PC-9 (cell line): ENCODE measurements at places on chromosomes 3 and 15.

GRCh38 chr15:68623301-68623892, 44.6 kb downstream of the CORO2B start:
- H3K27ac ChIP-seq: no peak overlapping the region
- no peaks in the 10 kb centered on the region for H3K27me3 ChIP-seq
- DNase-seq: no peak
- no peaks in the 10 kb centered on the region for H3K4me1 ChIP-seq
- H3K4me3 ChIP-seq: no peak overlapping the region

GRCh38 chr3:43818229-43818628, 127.5 kb downstream of the ABHD5 start:
- no peaks in the 10 kb centered on the region for H3K36me3 ChIP-seq
- no peaks in the 10 kb centered on the region for H3K27me3 ChIP-seq
- no peak for DNase-seq
- H3K27ac ChIP-seq: no peak overlapping the region

- H3K4me1 ChIP-seq: no peaks in the 10 kb centered on the region
- no peak for DNase-seq
These were observed 169.5 kb downstream of the CADPS start for GRCh38 chr3:62705721-62706120.

GRCh38 chr15:67372986-67373675, 118.5 kb downstream of the IQCH start:
- no peak overlapping the region for H3K27ac ChIP-seq
- DNase-seq: no peak
- no peaks in the 10 kb centered on the region for H3K36me3 ChIP-seq
- H3K4me1 ChIP-seq: no peaks in the 10 kb centered on the region

DNA sequence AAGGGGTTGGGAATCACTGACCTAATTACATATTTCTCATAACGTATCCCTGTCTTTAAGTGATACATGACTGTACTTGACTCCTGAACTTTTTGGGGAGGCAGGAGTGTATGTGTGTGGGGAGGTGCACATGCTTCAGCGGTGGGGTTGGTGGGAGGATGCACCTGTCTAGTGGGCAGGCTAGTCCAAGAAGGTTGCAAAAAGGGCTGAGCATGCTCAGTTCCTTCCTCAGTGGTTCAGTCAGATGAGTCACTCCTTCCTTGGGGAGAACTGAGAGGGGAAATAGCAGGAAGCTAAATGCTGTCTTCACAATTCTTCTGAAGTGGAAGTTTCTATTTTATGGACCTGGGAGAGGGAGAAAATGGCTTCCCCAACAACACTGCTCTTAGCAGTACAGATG, 24.6 kb upstream of the AP4E1 start:
- no peak overlapping the region for H3K4me3 ChIP-seq
- no peaks in the 10 kb centered on the region for H3K27me3 ChIP-seq
- DNase-seq: no peak
- H3K36me3 ChIP-seq: no peaks in the 10 kb centered on the region
- peaks cover 30% of the 10 kb centered on the region for H3K4me1 ChIP-seq

DNA sequence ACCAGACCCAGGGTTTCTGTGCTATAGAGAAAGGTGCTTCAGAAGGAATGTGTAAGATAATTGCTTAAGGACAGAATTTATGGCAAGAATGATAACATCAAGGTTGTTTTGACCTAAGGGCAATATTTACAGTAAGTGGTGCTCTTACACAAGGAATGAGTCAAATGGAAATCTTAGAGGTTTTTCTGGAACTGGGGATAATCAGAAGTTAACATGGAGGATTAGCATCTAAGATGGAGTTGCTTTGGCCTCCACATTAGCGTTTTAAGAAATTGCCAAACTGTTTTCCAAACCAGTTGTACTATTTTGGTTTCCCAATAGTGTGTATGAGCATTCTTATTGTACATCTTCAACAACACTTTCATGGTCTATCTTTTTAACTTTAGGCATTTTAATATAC, 3.1 kb downstream of the WDR93 start:
- no peak for DNase-seq
- no peak overlapping the region for H3K27ac ChIP-seq
- H3K4me1 ChIP-seq: peaks cover 24% of the 10 kb centered on the region
- H3K4me3 ChIP-seq: no peak overlapping the region
- H3K27me3 ChIP-seq: no peaks in the 10 kb centered on the region

DNA sequence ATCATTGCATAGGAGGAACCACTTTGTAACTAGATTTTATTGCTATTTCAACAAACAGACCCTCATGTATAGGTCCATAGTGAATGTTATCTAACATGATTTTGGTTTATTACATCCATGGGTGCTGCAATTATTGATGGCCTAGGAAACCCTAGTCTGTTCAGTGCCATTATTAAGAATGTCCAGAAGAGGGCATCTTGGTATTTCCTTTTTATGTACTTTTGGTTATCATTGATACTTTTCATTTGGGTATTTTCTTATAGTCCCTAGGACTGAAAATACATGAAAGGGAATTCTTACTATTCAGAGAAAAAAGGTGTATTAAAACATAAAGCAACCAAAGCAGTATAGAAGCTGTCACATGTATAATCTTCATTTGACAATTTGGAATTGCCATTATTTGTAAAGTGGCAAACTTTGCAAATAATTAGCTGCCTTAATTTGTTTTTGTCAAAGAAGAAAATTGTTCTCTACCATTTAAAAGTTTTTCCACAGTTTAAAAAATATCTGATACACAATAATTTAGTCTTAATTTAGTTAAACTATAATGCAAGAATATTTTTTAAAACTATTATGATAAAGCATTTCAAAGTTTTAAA, 48.7 kb downstream of the CNOT10 start:
- no peaks in the 10 kb centered on the region for H3K4me1 ChIP-seq
- no peaks in the 10 kb centered on the region for H3K36me3 ChIP-seq
- H3K27ac ChIP-seq: no peak overlapping the region
- no peak overlapping the region for H3K4me3 ChIP-seq
- DNase-seq: no peak
